ENCODE measurements at places on chromosomes 3 and 15.

DNA sequence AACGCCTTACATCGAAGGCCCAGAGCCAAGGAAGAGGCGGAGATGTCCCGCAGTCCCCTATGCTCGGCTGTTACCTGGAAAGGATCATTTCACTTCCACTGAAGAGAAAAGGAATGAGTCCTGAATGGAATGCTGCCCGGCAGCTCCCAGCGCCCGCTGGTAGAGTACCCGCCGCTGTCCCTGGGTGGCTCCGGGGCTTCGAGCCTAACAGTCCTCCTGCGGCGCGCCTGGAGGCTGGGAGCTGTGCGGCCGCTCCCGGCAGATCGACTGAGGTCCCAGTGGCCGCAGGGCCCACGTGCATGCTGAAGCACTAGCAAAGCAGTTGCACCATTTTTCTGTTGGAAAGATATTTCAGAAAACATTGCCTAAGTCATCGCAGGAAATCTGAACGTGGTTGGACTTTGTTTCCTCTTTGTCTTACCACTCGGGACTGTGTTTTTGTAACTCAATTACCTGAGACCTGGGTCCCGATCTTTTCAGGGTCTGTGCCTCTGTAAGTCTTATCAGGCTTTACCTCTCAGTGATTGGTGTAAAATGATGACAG lies 984 bp downstream of the RNU6-1 start:
- peak; percentile 51 for DNase-seq

- DNase-seq = no peak
Observed at GRCh38 chr3:174945951-174946350, 86.8 kb downstream of the NAALADL2 start.

DNA sequence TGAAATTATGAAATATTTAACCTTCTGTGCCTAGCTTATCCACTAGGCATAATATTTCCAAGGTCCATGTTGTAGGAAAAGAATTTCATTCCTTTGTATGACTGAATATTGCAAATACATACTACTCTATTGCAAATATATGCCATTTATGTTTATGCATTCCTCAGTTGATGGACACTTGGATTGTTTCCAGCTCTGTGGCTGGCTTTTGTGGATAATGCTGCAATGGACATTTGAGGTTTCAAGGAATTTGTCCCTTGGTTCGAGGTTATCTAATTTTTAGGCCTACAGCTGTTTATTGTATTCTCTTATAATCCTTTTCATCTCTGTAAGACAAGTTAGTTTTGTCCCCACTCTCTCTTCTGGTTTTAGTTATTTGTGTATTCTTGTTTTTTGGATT lies 7.7 kb upstream of the AADACL2 start:
- DNase-seq = no peak

DNA sequence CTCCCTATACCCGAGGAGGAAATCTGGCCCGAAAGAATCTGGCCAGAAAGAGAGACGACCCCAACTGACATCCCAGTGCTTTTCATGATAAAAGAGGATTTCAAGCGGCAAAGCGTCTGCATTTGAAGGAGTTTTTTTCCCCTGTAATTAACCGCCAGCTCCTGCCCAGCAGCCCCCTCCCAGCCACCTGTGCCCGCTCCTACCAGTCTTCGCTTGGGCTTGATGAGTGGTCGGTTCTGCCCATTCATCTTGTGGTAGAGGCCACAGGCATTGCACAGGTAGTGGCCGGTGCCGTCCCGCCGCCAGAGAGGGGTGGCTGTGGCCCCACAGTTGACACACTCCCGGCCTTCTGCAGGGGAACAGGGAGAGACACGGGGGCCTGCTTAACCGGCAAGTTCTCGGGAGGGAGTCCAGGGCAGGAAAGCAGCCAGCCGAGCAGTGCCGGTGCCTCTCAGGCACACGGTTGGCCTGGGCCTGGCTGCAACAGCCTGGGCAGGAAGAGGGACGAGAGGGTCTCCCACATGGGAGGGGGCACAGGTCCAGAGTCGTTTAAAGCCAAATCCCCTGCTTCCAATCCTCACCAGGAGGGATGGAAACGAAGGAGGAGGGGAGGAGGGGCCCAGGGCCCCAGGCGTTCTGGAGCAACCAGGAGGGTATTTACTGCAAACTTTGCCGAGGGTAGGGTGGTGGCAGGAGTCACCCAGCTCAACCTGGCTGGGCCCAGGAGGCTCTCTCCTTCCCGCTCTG lies 9.2 kb downstream of the GATA2 start:
- DNase-seq = peak; percentile 43

DNA sequence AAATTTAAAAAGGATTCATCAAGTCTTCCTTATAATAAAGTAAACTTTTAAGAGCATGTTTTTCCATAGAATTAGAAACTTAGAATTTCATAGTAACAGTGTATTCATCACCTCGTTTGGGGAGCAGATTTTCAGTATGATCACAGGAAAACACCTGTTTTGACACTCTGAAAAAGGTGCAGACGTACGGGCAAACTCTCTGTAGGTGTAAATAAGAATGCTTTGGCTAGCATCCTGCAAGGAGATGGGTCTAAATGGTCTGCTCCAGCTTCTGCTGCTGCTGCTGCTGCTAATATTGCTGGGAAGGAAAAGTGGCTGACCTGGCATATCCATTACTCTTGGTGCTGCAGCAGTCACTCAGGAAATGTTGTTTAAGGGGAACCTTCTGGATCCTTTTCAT lies 66.0 kb downstream of the MBNL1 start:
- DNase-seq = no peak

DNA sequence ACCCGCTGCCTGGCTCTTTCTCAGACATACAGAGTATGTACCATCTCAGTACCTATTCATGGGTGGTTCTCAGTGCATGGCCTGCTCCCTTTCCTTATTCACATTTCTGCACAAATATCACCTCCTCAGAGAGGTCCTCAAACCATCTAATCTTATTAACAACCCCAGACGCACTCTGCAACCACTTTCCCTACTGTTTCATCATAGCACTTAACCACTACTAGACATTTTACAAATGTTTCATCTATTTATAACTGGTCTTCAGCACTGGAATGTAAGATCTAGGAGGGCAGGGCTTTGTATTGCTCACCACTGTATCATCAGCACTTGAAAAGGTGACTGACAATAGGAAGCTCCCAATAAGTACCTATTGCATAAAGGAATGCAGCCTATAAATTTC lies 45.1 kb downstream of the TNIK start:
- no peak for DNase-seq

DNA sequence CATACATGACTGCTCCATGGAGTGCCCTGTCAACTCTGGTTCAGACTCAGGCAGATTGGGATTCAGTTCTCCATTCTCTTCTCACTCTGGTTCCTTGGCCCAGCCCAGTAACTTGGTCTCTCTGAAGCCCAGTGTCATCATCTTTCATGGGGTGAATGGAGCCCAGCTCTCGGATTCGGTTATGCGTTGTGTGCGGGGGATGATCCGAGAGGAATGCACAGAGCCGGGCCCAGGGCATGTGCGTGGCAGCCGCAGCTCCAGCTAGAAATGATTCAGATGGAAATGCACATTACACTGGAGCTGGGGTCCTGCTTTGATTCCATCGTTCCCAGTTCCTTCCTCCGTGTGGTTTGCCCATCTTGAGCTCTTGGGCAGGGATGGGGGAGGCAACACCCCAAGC lies 189.4 kb downstream of the FEZF2 start:
- DNase-seq = no peak

DNA sequence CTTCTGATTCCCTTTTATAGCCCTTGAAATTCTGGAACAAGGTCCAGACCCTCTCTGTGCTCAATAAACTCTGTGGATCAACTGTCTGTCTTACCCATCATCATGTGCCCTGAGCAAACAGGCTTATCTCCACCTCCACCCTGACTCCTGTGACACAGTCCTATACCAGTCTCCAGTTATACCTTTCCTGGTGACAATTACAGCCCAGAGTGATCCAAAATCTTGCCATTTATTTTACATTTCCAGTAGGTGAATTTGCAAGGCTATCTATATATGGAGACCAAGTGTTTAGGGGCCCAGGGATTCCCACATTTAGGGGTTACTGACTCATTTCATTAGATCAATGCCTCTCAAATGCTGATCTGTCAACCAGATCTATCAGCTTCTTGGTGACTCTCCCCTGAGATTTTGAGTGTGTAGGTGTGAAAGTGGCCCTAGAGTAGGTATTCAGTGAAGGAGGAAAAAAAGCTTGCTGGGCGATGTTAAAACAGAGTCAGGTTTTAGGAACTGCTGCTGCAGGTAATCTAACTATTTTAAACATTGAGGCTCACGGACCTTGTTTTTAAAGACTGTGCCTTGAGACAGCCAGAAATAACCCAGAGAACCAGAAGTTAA lies 229.6 kb upstream of the WNT5A start:
- DNase-seq = no peak

DNA sequence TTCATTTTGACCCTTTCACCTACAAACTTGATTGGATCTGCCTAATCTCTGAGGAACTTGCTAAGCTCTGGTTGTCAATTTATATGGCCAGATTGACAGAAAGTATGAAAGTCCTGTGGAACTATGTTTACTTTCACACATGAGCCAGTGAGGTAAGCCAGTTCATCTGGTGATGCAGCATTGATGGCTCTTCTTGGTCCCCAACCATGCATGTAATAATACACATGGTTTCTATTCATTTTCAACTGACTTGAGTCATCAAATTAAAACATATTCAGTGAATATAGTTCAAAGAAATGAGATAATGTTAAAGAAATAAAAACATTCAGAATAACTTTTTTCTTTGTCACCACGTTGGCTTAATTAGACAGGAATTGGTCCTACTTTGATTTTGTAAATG lies 336.1 kb upstream of the THBS1 start:
- no peak for DNase-seq

DNA sequence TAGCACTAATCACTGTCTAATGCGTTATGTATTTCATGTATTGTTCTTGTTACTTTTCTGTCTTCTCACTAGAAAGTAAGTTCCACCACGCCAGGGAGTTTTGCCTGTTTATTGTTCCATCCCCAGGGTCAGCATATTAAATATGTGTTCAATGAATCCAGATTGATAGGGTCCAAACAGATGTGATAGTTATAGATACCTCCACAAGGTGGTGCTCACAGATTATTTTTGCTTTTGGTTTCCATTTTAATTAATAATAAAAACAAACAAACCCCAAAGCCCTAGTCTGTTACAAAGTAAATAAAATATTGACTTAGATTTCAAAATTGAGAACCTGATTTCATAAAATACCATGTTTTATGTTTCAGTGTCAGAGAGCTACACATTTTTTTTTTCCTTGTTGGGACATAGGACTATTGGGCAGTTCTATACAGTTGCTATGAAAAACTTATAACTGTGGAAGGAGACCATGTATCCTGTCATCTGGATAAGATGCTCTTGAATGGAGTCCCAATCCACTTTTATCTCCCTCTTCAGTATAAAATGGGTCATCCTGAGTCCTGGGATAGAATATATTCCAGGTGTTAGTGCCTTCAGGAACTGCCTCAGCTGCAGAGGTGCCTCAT lies 12.4 kb downstream of the OTOL1 start:
- DNase-seq = no peak

- DNase-seq = no peak
Observed at GRCh38 chr3:107265526-107265925, 111.7 kb upstream of the CCDC54 start.

DNA sequence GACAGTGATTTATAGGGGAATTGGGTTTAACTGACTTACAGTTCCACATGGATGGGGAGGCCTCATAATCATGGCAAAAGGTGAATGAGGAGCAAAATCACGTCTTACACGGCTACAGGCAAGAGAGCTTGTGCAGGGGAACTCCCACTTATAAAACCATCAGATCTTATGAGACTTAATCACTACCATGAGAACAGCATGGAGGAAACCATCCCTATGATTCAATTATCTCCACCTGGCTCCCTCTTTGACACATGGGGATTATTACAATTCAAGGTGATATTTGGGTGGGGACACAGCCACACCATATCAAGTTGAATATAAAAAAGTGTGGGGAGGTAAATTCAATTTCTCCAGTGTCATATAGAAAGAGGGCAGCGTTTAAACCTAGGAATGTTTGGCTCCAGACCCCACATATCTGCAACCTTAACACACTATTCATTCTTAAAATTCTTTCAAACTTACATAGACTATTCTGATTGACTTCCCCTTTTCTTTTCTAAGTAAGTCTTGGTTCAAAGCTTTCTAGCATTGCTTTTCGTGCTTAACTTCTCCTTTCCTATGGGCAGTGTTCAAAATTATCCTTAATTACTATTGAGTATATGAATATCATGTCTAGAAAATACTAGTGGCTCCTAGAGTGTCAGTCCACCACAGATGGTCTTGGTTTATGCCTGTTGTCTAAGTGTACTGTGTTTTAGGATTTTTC lies 446.7 kb upstream of the GBE1 start:
- no peak for DNase-seq

- peak; percentile 20 for DNase-seq
Observed at GRCh38 chr15:65303687-65304380, 643 bp upstream of the RNU5B-1 start.

GRCh38 chr3:62679988-62680387 lies 195.2 kb downstream of the CADPS start:
- DNase-seq = no peak
